ENCODE measurements at places on chromosomes 16 and 17.

GRCh38 chr17:31171701-31172100 is 76.9 kb downstream of the NF1 start:
- no peak for DNase-seq

DNA sequence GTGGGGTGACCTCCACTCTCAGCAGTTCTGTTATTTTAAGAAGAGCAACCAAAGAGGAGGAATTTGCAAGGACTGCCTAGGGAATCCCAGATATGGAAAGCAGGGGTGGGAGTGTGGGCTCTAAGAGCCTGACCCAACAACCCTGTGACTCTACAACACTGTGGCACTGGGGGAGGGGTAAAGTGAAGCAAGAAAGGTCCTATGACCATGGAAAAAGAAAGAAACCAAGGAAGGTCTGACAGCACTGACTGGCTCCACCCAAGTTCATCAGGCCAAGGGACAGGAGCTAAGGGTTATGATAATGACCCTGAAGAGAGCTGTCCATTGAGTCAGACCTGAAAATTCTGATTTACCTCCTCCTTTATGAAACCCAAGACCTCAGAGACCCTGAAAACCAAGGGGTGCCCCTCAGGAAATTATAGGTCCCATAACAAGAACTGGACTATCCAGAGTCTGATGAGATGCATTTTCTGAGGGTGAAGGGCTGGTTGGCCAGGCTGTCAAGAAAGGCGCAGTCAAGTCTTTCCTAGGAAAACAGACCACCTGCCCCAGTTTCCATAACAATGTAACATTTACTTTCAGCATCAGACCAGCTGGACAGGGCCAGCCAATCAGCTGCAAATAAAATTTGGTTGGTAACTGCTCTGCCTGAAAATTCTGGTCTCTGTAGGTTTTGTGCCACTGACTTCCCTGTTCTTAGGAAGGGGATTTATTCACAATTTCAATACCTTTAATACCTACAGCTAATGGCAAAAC is 53.8 kb upstream of the MTMR4 start:
- DNase-seq = no peak

DNA sequence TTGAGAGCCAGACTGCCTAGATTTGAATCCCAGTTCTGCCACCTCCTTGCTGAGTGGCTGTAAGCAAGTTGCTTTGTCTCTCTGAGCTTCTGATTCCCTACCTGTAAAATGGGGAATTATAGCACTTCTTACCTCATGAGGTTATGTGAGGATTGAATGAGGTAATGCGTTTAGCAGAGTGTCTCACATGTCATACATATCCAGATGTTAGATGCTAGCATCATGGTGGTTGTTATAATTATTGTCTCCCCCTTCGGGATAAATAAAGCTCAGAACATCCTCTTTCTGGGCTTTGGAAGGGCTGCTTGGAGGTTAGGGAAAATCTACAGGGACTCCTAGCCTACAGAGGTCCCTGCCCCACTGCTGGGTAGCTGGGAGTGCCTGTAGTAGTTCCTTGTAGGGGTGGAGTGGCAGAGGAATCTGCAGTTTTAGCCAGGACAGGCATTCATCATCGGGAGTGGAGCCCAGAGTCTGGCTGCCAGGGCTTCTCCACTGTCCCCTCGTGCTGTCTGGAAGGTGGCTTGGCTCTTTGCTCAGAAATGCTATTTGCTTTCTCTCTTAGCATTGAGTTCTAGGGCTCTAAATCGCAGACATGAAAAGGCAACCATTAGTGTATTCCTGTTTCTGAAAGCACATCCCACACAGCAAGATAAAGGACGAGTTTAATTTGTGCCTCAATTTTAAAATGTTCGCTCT is 137.9 kb upstream of the CACNG3 start:
- DNase-seq = no peak

DNA sequence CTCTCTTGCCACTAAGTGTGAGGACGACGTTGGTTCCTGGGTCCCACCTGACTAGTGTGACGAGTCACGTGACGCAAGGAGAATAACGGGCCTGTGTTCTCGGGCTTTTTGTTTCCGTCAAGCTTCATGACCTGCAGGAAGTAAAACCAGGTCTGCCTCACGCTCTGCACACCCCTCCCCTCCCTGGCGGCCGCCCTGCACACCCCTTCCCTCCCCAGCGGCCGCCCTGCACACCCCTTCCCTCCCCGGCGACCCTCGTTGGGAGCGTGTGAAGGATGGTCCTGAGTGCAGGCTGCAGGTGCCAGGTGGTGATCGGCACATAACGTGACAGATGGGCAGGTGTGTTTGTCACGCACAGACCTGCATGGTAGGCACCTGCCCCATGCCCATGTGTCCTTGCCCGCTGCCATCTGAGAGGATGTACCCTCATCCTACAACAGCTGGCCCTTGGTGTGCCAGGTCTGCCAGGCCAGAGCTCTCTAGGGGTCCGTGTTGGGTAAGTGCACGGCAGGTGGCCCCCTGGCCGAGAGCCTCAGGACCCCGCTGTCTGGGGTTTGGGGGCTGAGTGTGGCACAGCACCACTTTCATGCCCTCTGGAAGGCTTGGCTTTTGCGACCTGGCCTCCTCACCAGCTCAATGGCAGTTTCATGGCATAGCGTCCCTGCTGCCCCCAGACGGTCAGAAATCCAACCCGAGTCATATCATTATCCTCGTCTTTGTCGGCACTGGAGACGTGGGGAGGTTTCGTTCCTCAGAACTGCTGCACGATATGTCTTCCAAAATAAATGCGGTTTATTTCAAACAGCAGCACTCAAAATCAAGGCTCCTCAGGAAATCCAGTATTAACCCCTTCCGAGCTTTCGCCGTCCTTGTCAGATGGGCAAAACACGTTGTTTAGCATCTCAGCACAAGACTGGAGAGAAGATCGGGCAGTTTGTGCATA is 191.8 kb upstream of the CHMP6 start:
- DNase-seq = no peak

DNA sequence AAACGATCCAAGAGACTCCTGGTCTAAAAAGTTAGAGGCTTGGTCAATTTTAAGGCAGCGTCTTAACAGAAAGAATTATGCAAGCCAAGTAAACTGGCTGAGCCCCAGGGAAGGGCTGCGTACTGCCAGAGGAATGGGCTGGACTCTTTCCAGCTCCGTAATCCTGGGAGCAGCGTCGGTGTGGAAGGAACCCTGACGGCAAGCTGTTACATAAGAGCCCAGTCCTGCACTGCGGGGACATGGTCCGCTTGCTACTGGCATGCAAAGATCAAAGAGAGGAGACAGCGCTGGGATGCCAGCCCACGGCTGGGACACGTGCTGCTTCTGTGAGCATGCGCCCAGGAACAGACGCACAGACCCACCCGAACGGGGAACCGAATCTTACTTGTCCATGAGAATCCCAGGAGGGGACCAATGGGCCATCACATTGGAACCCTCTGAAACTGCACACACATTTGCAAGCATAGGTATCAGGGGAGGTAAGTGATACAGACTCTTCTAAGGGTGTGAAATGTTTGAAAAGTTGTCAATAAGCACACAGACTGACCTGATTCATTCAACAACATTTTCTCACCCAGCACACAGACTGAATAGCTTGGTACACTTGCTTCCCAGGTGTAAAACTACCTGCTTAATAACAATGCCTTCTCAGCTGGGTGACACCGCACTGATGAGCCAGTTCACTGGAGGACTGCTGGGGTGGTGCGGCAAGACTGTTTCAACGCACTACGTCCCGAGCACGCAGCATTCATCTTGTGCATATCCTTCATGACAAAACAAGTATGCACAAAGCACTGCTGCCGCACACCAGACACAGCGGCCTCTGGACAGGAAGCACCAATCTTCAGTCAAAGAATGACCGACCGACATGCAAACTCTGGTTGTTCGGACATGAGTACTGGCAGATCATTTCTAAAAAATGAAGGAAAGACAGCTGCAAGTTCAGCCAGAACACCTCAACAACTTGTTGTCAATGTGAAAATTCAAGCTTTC is 94.9 kb downstream of the ANKRD11 start:
- no peak for DNase-seq

GRCh38 chr16:21702276-21702675 is 38.5 kb downstream of the OTOA start:
- no peak for DNase-seq

GRCh38 chr17:16106161-16106891 is 106.7 kb downstream of the TTC19 start:
- DNase-seq = no peak

- no peak for DNase-seq
Observed at GRCh38 chr16:15647294-15648014, 2.6 kb upstream of the NDE1 start.

GRCh38 chr17:43766413-43767052 is 7.9 kb upstream of the SOST start:
- DNase-seq = peak; percentile 67

DNA sequence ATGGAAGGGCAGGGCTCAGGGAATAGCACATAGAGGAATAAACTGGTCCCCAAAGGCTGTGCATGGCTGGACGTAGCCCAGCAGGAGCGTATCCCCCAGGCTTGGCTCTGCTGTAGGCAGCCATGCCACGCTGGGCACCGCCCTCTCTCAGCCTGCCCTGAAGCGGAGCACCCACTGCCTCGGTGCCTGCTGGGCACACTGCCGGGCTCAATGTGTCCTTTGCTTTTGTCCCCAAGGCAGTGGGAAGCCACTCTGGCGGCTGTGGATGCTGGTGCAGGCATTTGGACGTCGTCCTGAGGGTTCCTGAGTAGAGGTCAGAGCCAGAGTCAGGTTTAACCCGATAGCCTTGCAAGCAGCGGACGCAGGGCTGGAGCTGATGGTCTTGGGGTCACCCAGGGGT is 141.0 kb downstream of the ENGASE start:
- no peak for DNase-seq

- no peak for DNase-seq
Observed at GRCh38 chr17:21061158-21061835, 18.5 kb upstream of the USP22 start.

DNA sequence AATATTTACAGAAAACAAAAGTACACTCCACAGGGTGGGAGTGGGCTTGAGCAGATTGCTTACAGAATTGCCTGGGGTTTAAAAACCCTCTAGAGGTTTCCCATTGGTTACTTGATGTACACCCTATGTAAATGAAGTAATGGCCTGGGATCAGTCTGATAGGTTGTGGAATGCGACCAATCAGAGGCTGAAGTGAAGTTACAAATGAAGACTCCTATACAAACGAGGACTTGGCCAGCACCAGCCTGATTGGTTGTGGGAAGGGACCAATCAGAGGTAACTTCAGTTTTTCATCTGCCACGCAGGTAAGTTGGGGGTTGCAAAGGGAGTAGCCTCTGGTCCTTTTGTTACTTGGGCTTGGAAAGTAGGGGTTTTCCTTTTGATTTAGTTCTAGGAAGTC is 8.8 kb downstream of the EEF2K start:
- no peak for DNase-seq

GRCh38 chr16:11131706-11132105 is 124.3 kb downstream of the SOCS1 start:
- no peak for DNase-seq

DNA sequence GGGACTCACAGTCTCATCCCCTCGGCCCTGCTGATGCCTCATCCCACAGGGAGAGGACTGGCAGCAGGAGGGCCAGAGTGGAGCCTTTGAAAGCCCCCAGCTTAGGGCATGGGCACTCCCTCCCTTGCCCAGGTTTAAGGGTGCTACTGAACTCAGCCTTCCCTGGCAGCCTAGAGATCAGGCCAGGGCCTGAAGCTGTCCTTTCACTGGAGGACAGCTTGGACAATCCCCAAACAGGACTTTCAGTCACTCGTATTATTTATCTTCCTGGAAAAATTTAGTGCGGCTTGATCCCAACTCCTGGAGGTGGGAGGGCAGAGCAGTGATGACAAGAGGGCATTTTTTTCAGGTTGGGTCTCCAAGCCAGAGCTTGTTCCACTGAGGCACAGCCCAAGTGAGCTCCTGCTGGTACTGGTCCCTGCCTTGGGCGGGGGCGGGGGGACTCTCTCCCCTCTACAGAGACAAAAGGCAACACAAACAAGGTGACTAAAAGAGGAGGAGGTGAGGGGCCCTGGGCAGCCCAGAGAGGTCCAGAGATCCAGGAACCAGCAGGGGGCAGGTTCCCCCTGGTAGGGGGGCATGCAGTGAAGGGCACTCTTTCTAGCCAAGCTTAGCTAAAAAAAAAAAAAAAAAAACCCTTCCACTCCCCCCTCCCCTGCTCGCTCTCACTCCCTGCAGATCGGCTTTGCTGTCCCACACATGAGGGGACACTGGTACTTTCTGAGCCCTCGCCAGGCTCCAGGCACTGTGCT is 1.7 kb downstream of the ZNF385C start:
- DNase-seq = no peak

DNA sequence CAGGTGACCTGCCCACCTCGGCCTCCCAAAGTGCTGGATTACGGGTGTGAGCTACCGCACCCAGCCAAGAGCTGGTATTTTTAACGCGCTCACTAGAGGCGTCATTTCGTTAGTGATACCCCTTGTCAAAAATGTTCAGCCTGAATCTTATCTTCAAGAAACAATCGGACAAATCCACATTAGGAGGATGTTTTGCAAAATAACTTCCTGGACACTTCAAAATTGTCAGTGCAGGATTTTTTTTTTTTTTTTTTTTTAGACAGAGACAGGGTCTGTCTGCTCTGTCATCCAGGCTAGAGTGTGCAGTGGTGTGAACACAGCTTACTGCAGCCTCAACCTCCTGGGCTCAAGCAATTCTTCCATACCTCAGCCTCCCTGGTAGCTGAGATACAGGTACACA is 63.0 kb downstream of the RMI2 start:
- no peak for DNase-seq

DNA sequence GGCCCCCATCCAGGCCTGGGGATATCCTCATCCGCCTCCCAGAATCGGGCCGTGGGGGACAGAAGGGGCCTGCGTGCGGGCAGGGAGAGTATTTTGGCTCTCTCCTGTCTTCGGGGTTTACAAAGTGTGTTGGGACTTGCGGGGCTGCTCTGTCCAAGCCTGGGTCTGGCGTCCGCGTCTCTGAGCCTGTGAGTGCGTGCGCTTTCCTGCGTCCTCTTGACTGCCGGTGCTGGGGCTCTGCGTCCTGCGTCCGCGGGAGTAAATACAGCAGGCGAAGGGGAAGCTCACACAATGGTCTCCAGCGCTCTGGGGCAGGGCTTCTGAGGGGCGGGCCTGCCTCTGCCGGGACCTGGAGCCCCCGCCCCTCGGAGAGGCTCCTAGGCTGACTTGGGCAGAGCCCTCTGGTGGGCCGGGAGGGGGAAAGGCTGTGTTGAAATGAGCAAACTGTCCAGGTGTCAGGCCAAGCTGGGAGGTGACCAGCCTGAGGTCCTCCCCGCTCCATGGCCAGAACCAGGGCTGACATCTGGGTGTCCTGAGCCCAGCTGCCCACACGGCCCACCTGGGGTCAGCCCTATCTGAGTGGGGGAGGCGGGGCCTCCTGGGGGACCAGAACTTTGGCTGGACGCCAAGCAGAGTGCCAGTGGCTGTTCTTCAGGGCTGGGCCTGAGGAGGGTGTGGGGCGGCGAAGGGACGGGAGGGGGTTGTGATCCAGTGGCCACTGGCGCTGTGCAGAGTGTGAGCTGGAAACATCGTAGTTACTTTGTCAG is 233.6 kb downstream of the SEC14L1 start:
- DNase-seq = peak; percentile 94

GRCh38 chr17:40417258-40417608 is 463 bp downstream of the TOP2A start:
- peak; percentile 39 for DNase-seq

All from SK-N-DZ (cell line).